ENCODE measurements at places on chromosomes 5 and 9.

GRCh38 chr5:35303152-35303551, 72.9 kb upstream of the PRLR start:
- no peak for DNase-seq

DNA sequence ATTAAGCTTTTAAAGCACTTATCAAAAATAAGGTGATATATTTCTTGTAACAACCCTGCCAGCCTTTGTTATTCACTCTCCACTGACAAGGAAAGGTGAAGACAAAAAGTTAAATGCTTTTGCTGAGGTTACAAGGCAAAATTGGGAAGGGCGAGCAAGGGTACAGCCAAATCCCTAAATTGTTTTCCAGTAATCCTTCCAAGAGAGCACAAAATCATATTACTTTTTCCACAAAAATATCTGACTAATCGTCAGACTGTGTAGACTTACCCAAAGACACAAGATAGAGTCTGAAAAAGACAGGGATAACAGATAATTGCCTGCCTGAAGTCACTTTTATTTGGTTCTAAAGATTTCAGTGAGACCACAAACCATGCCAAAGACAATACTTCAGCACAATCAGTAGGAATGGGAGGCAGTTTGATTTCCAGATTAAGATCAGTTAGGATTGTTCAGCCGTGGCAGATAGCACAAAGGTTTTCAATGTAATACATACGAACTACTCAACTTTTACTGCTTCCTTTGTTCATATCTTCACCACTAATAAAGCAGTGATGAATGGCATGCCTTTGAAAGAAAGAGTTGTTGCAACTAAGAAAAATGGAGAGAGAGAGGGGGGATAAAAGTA, 383.8 kb upstream of the TUSC1 start:
- no peak for DNase-seq

GRCh38 chr5:112445626-112446350, 26.7 kb upstream of the EPB41L4A start:
- no peak for DNase-seq

- DNase-seq, result peak; percentile 74
Measured at GRCh38 chr9:128254855-128255759, 20.7 kb downstream of the GOLGA2 start.

DNA sequence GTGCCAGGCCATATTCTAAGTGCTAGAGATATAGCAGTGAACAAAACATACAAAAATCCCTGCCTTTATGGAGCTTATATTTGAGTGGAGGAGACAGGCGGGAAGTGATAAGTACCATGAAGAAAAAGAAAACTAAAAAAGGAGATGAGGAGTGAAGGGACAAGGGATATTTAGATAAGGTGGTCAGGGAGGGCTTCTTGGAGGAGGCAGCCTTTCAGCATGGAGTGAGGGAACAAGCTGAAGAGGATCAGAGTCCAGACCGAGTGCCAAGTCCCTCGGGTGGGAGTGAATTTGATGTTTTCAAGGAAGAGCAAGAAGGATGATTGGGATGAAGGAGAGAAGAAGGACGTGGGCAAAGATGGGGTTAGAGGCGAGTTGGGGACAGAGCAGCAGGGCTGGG, 190.5 kb downstream of the FSTL4 start:
- no peak for DNase-seq

- no peak for DNase-seq
Measured at GRCh38 chr9:130886981-130887380, 9.6 kb downstream of the QRFP start.

DNA sequence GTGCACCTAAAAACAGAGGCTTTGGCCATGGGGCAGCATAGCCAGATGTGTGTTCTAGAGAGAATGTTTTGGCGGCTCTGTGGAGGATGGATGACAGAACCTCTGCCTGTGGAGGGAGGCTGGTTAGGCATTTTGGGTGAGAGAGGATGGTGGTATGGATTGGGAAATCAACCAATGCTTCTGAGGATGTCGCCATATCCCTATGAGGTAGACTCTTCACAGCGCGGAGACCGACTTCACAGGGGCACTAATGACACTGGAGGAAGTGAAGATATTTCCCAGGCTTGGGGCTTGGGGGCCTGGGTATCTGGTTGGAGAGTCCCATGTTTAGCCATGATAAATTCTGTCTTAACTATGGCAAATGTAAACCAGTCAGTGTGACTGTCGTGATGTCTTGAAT, 140.6 kb upstream of the KLF4 start:
- DNase-seq, result no peak

DNA sequence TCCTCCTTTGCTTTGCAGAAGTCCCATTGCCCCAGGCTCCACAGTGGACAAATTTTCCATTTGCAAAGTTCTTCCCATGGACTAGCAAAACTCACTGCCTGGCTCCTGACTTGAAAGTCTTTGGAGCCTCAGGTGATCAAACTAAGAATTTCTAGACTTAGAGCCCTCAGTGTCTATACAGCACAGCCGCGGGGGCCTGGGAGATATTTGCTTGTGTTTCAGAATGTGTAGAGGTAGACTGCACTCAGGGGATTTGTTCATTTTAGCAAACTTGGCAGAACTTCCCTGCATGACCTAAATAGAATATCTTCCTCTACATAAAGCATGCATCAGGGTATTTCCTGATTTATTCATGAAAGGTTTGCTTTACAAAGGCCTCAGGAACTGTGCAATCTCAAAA, 384.2 kb upstream of the ZNF462 start:
- DNase-seq, result peak; percentile 3

Data from RPMI8226 (cell line).